ENCODE measurements at places on chromosomes 6 and 20. TPM values are rescaled to one million over a fixed set of nuclear protein-coding genes. Genes with fewer than 3 reads are reported as not detected.

IP6K3 gene
- 1.1 TPM for polyA plus RNA-seq

CLVS2 gene
- polyA plus RNA-seq, result 0.28 TPM

KCNK15 gene
- polyA plus RNA-seq, result 0.09 TPM

CD93 gene
- polyA plus RNA-seq, result 43.3 TPM

PLN gene
- polyA plus RNA-seq, result 4.6 TPM

DEF6 gene
- 3.9 TPM for polyA plus RNA-seq

PTK6 gene
- polyA plus RNA-seq, result 0.50 TPM

All from renal cortex interstitium (tissue), 15 donors.